ENCODE measurements at places on chromosomes 7 and 10.
A peak's percentile ranks its signal among the peaks of the same experiment; 100 is the strongest.

GRCh38 chr7:55028011-55028410, 9.2 kb downstream of the EGFR start:
- no peak for DNase-seq

GRCh38 chr7:11212080-11212711, 238.5 kb downstream of the PHF14 start:
- peak; percentile 70 for DNase-seq

- no peak for DNase-seq
These were observed 27.9 kb downstream of the CDH23 start for GRCh38 chr10:71424496-71425194.

DNA sequence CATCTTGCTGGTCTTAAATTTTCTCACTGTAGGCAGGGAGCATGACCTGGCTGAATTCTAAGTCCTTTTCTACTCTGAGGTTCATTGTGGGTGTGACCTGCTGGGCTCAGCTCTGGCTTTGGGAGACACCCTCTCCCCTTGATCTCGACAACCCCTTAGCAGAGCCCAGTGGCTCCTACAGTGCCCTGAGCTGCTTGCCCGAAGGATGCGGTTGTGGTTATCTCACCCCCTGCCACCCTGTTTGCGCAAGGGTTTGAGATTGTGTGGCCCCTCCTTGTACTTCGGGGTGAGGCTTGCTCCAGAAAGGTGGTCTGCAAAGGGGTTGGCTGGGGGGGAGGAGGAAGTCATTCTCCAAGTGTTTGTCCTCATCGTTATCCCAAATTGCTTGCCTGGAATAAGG, 55.3 kb downstream of the TCF7L2 start:
- no peak for DNase-seq

- no peak for DNase-seq
These were observed 155.9 kb upstream of the ASAH2 start for GRCh38 chr10:50407076-50407801.

- no peak for DNase-seq
These were observed 511.2 kb upstream of the KCND2 start for GRCh38 chr7:119761776-119762175.

GRCh38 chr7:92276460-92276864, 30.7 kb downstream of the ANKIB1 start:
- DNase-seq = no peak

DNA sequence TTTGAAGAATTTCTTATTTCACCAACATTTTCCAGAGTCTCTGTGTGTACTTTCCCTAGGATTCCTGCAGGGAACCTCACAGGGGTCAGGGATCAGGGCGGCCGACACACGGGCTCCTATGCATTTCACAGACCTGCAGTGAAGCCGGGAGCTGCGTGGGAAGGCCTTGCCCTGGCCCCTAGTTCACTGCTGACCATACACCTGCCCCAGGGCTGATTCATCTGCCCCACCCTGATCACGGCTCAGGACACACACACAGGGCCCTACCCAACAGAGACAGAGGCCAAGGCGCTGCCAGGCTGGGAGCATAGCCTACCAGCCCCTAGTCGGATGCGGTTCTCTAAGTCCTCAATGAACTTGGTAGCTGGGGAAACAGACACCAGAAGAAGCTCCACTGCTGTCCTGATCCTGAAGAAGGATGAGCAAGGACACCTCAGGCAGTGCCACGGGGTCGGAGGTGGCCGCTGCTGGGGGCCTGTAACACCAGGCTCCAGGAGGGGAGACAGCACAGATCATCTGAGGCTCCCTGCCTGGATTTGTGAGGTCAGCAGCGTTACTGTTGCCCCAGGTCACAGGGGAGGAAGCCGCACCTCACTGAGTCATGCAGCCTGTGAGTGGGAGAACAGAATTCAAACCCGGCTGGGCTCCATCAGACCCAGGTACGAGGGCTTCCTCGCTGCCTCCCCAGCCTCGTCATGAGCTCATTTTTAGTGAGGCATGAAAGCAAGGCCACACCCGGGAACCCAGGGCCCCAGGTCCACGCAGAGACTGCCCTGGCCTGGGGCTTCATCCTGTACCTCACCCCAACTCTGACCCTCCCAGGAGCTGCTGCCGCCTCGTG, 278.8 kb upstream of the PPP2R2D start:
- DNase-seq = no peak

DNA sequence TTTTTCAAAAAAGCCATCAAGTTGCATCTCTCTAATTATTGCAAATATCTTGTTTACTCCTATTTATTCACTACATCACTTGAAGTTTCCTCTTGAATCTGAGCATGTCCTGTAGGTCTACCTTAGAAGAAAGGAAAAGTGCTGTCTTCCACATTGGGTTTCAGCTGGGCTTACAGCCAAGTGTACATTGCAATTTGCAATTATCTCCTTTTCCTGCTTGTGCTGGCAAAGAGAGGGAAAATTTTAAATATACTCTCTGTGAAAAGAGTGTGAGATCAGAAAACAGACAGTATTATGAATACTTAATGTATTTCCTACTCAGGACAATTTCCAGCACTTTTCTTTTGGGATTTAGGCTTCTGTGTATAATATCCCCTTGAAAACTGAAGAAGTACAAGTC, 839.7 kb downstream of the CNTNAP2 start:
- no peak for DNase-seq

DNA sequence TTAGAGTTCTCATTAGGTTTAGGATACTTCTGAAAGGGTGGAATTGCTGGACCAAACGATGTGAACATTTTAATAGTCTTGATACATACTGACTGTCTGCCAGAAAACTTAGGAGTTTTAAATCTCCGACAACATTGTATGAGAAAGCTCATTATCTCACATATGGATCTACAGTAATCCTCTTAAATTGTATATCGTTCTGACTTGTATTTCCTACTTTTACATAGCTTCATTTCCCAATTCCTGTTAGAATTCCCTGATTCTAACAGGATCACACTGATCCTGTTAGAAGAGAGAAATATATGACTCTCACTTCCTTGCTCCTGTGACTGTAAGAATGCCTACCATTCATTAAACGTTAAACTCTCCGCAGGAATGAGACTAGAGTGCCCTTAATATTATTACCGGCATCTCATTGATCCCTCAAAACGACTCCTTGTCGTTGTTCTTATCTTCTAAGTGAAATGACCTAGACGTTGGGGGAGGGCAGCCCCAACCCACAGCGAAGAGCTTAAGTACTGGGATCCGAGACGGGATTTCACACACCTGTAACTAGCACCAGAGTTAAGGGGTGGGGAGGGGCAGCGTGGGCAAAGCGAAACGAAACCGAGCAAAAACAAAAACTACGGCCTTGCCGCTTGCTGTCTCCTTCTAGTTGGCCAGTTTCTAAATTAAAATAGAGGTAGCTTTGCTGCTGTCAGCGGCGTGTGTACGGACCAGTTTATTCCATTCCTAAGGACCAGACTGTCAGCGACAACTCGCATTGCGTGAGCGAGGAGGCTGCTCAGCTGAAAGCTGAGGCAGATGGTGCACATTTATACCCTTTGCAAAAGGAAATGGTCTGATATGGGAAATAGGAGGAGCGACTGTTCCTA, 678 bp upstream of the TMEM106B start:
- DNase-seq = no peak

- DNase-seq = no peak
These were observed 76.3 kb downstream of the COL13A1 start for GRCh38 chr10:69878038-69878437.

- DNase-seq = no peak
These were observed 45.4 kb downstream of the AMPH start for GRCh38 chr7:38585572-38586354.

DNA sequence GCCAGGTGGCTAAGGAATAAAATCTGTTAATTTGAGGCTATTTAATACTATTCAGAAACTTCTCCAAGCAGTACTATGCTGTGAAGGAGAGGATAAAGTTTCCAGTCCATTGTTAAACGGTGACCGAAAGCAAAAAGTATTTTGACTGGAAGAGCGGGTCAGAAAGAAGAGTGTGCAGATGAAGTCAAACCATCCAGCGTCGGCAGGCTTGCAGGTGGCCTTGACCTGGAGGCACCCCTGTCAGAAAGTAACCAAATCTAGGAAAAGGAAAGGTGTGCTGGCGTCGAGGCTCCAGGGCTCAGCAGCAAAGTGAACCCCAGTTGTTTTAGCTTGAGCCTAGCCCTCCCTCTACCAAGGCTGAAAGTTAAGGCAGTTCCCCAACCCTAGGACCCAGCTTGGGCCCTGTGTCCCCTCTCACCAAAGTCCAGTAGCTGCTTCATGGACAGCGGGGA, 544 bp downstream of the PDK4 start:
- DNase-seq = no peak

- no peak for DNase-seq
These were observed 54.4 kb downstream of the MTPAP start for GRCh38 chr10:30294476-30295240.

DNA sequence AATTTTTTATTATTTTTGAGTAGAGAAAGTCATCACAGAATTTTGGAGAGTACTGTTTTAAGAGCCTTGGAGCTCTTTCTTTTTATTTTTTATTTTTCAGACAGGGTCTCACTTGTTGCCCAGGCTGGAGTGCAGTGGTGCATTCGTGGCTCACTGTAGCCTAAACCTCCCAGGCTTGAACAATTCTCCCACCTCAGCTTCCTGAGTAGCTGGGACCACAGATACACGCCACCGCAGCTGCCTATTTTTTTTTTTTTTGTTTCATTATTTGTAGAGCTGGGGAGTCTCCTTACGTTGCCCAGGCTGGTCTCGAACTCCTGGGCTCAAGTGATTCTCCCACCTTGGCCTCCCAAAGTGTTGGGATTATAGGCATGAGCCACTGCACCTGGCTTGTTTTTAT, 10.6 kb downstream of the CPA4 start:
- DNase-seq = no peak

DNA sequence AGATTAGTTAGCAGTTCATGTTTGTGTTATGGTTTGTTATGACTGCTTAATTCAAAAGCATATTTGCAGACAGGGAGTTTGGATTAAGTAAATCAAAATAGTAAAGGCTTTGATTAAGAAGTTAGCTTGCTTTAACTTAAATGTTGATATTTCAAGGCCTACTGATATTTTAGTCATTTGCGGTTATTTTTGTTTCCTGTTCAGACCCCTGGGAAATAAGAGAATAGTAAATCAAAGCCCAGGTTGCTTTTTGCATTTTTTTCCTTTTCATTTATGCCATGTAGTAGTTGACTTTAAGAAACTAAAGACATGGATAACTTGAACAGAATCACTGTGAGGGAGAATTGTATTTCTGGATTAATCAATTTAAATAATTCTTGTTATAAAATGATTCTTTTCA, 77.3 kb downstream of the HDAC9 start:
- no peak for DNase-seq

GRCh38 chr7:111292026-111292470, 201.1 kb downstream of the LRRN3 start:
- DNase-seq = no peak

- no peak for DNase-seq
These were observed 68.8 kb downstream of the OAT start for GRCh38 chr10:124349996-124350280.

DNA sequence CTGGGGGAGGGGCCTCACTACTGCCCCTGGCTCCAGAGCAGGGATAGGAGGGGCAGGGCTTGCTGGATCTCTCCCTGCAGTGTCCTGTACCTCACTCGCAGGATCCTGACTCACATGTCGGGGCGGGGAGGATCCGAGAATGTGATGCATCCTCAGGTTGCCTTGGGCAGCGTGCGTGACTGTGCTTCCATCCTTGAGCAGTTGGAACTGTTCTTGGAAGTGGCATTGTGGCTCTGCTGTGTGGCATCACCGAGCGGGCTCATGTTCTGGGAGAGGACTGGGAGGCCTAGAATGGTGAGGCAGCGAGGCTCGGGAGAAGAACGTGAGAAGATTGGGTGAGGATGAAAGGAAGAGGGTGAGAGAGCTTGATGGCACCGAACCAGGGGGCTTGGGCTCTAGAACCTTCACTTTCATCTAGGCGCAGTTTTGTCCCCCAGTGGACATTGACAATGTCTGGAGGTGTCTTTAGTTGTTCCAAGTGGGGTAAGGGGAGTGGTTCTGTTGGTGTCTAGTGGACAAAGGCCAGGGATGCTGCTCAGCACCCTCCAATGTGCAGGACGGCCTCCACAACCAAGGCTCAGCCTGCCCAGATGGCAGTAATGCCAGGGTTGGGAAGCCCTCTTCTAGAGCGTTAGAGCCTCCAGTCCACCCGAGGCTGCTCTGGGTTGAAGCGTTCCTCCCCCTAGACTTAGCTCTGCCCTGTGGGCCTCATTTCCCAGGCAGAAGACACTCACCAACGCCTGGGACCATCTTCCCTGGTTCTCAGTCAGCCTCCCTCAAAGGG, 8.4 kb downstream of the RARRES2 start:
- DNase-seq = no peak

- DNase-seq = no peak
These were observed 444.6 kb downstream of the NRG3 start for GRCh38 chr10:82319562-82319961.

GRCh38 chr7:15284396-15284795, 277.4 kb downstream of the AGMO start:
- no peak for DNase-seq

DNA sequence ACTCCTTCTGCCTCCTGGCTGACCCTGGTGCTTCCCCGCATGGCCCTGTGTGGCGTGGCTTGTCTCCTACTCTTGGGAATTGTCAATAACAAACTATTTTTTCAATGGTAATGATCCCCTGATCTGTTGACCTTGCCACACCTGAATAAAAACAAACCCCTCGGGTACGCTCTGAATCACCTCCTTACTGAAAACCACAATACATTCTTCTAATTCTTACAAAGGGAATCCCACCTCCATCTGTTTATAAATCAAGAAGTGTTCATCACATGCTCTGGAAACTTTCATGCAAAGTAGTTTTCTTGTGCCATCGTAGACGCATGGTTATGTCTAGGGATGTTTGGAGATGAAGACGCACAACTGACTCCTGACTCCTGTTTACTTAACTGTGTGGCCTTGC, 245.8 kb downstream of the FRMD4A start:
- DNase-seq = no peak

- DNase-seq = no peak
These were observed 14.3 kb downstream of the CHST3 start for GRCh38 chr10:71978476-71978875.

- peak; percentile 22 for DNase-seq
These were observed 57.0 kb downstream of the CDC123 start for GRCh38 chr10:12252882-12253546.

DNA sequence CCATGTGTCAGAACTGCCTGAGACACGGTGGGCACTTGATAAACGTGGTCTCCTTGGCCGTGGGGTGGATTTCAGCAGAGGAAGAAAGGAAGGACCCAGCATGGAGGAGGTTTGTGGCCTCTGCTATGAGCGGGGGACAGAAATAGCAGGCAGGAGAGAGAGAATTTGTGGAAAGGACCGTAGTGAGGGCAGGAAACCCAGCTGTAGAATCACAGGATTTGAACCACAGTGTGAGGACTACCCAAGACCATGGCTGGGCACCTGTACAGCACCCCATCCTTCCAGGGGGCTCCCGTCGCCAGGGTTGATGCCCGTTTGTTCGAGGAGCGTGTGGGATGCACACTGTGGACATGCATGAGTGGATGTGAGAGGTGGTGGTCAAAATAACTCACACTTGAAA, 183.4 kb downstream of the PTPN20 start:
- DNase-seq = no peak

DNA sequence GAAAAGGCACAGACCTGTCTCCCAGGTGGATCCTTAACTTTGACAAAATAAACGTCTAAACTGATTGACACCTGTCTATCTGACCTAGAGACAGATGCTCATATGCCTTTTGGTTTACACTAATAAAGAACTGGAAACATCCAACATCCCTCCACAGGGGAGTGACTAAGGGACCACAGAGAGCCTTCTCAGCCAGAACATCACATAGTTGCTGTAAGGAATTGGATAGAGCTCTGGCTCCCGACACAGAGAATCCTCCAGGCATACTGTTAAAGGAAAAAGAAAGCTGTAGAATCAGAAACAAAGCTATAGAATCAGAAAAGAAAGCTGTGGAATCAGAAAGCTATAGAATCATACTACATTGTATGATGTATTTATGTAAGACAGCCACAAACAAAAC, 258.8 kb downstream of the STK31 start:
- no peak for DNase-seq

Data from brain microvascular endothelial cell (primary cell).